CD4-positive, CD25-positive, alpha-beta regulatory T cell (primary cell): ENCODE measurements at places on chromosomes 6 and 20. TPM values are rescaled to one million over a fixed set of nuclear protein-coding genes. Genes with fewer than 3 reads are reported as not detected.
A peak's percentile ranks its signal among the peaks of the same experiment; 100 is the strongest.

GRCh38 chr6:19638931-19639330 is 198.2 kb upstream of the ID4 start:
- DNase-seq = no peak

DNA sequence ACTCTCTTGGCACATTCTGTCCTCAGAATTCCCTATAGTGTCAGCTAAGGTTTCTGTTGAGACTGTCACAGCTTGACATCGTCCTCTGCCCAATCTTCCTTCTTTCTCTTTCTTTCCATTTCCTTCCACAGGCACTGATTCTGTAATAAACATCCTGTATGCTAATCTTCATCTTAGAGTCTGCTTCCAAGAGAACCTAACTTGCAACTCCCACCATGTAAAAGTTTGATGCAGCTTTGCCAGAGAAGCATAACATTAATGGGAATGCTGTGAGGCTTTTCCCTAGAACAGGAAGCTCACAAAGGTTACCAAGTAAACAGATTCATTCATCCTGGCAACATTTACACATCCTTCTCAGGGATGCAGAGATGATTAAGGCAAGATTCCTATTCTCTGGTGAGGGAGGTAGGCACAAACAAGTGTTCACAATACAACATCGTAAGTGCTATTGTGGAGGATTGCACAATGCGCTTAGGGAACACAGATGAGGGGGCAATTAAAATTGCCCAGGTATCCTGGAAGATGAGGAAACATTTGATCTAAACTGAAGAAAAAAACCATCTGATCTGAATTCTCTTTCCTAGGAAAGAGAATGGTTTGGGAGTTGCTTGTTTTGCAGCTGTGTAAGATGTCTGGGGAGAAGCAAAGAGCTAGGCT is 74.7 kb downstream of the GRM1 start:
- no peak for DNase-seq

GRCh38 chr20:19737025-19737424 is 21.0 kb upstream of the RIN2 start:
- no peak for DNase-seq

- DNase-seq = no peak
Observed at GRCh38 chr6:45416700-45417099, 39.0 kb upstream of the SUPT3H start.

DNA sequence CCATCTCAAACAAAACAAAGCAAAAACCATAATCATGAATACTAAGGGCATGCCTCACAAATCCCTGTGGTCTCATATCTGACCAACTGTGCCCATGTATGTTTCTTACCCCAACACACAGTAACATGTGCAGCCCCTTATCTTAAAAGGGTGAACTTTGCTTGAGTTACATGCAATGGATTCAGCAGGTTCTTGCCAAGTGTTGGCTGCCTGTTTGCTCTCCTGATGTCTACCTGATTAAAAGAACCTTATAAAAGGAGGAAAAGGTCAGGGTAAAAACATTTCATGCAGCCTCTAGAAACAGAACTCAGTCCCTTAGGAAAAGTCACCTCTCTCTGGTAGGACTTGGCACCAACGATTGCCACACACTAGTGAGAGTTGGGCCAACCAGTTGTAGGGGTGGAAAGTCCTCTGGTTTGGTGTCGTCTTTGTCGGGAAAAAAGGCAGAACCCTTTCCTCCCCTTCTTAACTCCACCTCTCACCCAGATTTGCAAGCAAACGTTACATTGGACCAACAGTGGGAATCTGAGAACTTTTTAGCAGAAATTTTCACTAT is 14.0 kb upstream of the LRRN4 start:
- no peak for DNase-seq

GRCh38 chr20:33781945-33782344 is 29.2 kb upstream of the CHMP4B start:
- no peak for DNase-seq

- DNase-seq = no peak
Observed at GRCh38 chr20:2295886-2296515, at the start of gene TGM3. Gene TGM3 (plus strand): TSS chr20:2296001. CDS start chr20:2296064, 63 bp downstream.

GRCh38 chr6:3194535-3195419 is 32.7 kb downstream of the TUBB2B start:
- no peak for DNase-seq

DNA sequence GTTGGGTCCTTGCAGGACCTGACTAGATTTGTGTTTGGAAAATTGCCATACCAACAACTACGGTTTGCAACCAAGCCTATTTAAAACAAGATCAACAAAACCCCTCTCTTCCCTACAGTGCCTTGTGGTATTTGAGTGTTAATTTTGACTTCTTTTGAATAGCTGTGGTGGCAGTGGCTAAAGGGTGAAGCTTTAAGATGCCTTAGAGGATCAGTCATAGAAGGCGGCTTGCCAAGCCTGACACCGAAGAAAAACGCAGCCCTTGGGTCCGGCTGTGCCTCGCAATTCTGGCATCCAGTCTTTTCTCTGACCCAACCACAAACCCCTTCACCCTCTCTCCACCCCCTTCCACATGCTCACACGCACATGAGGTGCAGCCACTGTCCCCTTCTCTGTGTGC is 32.6 kb downstream of the BMP6 start:
- no peak for DNase-seq

- DNase-seq = no peak
Observed at GRCh38 chr6:52640170-52640569, 30.7 kb upstream of the TMEM14A start.

- DNase-seq = no peak
Observed at GRCh38 chr20:23966298-23966697, 22.3 kb downstream of the GGTLC1 start.

GRCh38 chr6:79138146-79138545 is 60.1 kb upstream of the PHIP start:
- DNase-seq = no peak

DNA sequence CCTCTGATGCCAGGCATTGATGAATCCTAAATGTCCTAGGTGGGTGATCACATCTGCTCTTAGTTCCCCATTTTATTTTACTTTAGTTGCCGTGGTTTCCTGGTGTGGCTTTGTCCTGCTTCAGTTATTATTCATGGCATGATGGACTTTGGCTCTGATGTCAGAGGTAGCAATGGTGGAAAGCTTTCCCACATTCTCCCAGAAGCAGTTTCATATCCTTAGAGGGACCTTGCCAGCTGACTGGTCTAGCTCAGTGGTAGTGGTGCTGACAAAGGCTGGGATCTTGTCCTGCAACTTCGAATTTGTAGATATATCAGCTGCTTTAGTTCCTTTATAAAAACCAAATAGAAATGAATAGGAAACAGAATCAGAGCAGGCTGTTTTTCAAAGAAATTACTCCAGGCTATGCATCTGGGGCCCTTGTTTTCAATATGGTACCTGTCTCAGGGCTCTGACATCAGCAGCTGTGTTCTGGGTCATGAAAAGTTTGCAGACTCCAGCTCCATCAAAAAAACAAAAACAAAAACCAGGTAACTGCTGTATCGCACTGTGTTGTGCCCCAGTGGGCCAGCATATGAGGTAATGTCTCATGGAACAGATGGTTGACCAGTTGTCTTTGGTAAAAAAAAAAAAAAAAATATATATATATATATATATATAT is 133.7 kb downstream of the PLCB4 start:
- DNase-seq = no peak

- DNase-seq = no peak
Observed at GRCh38 chr6:147449405-147450161, 58.9 kb upstream of the SAMD5 start.

DNA sequence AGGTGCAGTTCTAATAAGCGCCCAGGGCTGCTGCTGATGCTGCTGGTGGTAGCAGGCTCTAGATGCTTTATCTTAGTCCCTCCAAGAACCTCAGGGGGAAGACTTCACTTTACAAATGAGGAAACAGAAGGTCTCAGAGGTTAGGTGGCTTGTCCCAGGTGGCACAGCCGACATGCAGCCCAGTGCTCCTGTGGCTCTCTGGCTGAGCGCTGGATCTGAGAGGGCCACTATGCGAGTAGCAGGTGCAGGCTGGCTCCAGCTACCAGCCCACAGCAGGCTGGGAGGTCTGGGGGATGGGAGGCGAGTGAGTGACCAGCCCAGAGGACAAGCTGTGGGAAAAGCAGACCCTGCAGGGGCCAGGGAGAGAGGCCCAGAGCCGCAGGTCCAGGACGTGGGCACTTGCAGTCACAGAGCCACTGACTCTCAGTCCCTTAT is 90.9 kb downstream of the PRND start:
- no peak for DNase-seq

DNA sequence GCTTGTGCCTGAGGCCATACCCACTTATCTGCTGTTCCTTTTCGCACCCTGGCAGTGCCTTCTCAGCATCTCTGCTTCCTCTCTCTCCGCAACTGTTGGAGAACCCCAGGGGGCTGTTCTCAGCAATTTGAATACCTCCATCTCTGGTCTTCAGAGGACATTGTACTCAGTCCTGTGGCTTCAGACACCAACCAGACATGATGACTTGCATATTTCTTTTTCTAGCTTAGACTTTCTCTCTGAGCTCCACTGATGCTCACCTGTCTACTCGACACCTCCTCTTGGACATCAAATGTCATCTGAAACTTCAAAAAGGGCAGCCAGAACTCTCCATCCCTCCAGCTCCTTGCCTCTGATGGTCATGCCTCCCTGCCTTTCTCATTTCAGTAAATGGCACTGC is 18.9 kb upstream of the KCNK16 start:
- no peak for DNase-seq

- DNase-seq = peak; percentile 17
Observed at GRCh38 chr6:37289931-37290330, 32.0 kb upstream of the TMEM217 start.

DNA sequence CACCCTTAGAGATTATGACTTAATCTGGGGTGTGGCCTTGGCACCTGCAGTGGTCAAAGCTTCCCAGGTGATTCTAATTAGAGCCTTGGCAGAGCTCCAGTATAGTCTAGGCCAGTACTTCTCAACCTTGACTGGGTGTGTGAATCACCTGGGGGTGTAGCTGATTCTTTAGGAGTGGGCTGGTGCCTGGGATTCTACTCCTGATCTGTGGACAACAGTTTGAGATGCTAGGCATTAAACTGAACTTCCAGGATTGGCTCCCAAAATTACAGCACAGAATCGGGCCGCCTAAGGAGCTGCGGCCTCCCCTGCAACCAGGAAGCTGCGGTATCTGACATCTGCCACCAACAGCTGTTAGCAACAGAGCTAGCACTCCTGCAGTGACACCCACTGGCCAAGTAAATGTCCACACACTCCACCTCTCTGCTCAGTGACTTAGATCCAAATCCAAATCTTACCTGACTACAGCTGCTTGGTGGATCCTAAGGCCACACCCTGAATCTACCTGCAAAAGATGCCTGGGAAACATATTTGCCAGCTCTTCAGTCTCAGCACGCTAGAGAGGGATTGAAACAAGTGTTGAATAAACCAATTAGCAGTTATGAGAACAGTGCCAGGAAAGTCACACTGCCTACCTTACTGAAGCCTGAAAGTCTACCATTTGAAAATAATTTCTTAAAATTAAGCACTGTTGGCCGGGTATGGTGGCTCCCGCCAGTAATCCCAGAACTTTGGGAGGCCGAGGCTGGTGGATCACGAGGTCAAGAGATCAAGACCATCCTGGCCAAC is 126.7 kb downstream of the UNC5CL start:
- no peak for DNase-seq

- DNase-seq = no peak
Observed at GRCh38 chr6:158625881-158626305, 18.6 kb downstream of the DYNLT1 start.

DNA sequence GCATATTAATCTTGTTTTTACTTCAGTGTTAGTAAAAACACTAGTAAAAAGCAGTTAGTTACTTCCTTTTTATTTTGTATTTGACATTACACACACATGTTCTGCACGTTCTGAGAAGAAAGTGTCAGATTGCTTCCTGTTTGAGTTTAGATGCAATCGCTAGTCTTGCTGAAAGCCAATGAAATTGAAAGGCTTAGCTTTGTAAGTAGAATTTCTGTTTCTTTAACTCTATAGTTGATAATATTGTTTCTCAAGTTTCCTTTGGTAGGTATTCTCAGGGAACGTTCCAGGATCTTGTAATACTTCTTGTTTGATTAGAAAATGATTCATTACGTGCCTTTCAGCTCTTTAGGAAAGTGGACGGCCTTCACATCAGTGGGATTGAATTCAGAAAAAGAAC is 55.0 kb downstream of the CDKAL1 start:
- DNase-seq = no peak

DNA sequence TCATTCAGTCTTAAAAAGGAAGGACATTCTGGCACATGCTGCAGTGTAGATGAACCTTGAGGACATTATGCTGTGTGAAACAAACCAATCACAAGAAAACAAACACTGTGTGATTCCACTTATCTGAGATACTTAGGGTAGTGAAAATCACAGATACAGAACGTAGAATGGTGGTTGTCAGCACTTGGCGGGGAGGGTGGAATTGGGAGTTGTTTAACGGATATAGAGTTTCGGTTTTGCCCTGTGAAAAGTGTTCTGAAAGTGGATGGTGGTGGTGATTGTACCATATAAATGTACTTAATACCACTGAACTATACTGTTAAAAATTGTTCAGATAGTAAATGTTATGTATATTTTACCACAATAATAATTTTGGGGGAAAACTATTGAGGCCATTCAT is 18.4 kb downstream of the KAT14 start:
- DNase-seq = no peak

- no peak for DNase-seq
Observed at GRCh38 chr6:10413262-10413849, 1.5 kb downstream of the TFAP2A start.

DNA sequence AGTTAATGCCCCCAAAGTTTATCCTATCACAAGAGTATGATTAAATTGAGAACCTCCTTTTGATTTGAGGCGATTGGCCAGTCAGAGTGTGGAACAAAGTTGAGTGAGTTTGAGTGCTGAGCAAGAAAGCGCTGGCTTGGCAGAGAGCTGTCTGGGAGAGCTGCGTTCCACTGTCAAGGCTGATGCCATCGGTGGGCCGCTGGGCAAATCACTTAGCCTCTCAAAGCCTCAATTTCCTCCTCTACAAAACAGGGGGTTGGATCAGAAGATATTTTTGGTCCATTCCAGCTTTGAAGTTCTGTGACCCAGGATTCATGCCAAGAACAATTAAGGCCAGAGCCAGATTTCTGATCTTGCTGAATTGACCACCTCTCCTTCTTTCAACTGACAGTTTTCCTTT is 60.2 kb downstream of the TMEM242 start:
- no peak for DNase-seq

- no peak for DNase-seq
Observed at GRCh38 chr6:153015094-153015640, 12.7 kb upstream of the MTRF1L start.

GRCh38 chr6:33949877-33950435 is 146.2 kb upstream of the MLN start:
- no peak for DNase-seq

Gene NHLRC1
- 0.67 TPM for total RNA-seq

Gene CLDN20
- total RNA-seq = not detected

Gene RIMS1
- not detected for total RNA-seq

Gene SLC25A27
- 0.54 TPM for total RNA-seq

Gene TRIM40
- total RNA-seq = 0.39 TPM

Gene LRRC73
- 0.30 TPM for total RNA-seq

Gene MDFI
- not detected for total RNA-seq

Gene DYNLT2
- total RNA-seq = 3.9 TPM

Gene RIPPLY2
- total RNA-seq = not detected
